Caki2 (cell line): ENCODE measurements at places on chromosomes 4 and X. TPM values are rescaled to one million over a fixed set of nuclear protein-coding genes. Genes with fewer than 3 reads are reported as not detected.

Gene FGFBP2
- total RNA-seq, result not detected in 2 replicates

Gene FABP2
- total RNA-seq, result not detected in 2 replicates

Gene TEX11
- not detected in 2 replicates for total RNA-seq

Gene DAPP1
- total RNA-seq, result not detected in 2 replicates

Gene DMD
- 3.6 and 6.2 TPM in 2 replicates for total RNA-seq

Gene PF4V1
- not detected in 2 replicates for total RNA-seq

Gene RADX
- total RNA-seq, result 5.0 and 6.0 TPM in 2 replicates

Gene ARHGAP24
- total RNA-seq, result 0.67 and 1.2 TPM in 2 replicates

Gene HEPH
- not detected in 2 replicates for total RNA-seq

Gene CENPVL2
- total RNA-seq, result not detected in 2 replicates

Gene RS1
- not detected in 2 replicates for total RNA-seq

Gene MAGEB18
- not detected in 2 replicates for total RNA-seq
